ENCODE measurements at places on chromosomes 16 and 17. TPM values are rescaled to one million over a fixed set of nuclear protein-coding genes. Genes with fewer than 3 reads are reported as not detected.

- DNase-seq: no peak
These were observed 29.5 kb upstream of the ZNF469 start for GRCh38 chr16:88353232-88353631.

MRPL38 gene
- 33.5 TPM for total RNA-seq

DNA sequence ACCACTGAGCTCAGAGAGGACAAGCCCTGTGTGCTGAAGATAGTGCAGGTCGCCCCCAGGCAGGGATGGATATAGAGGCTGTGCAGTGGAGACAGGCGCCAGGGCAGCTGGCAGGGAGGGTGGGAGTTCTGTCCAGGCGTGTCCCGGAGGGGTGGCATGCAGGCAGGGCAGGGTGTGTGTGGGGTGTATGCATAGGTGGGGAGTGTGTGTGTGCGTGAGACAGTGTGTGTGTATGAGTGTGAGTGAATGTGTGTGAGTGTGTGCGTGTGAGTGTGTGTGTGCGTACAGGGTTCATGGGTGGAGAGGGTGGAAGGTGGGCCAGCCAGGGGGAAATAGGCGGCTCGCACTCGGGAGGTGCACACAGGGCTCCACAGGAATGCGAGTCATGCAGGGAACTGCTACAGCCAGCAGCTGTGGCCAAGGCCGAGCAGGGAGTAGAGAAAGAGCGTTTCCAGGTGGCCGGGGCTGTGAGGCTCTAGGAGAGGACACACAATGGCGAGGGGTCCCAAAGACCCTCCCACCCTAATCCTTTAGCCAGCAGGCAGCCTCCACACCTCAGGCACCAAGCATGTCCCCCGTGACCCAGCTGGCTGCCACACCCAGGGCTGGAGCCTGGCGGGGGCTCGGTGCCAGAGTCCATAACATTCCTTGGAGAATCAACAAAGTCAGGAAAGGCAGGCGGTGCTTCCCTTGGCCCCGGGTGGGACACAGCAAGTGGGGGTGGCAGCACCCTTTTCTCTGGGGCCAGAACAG, 4.6 kb downstream of the PLCD3 start:
- no peak for DNase-seq

DNA sequence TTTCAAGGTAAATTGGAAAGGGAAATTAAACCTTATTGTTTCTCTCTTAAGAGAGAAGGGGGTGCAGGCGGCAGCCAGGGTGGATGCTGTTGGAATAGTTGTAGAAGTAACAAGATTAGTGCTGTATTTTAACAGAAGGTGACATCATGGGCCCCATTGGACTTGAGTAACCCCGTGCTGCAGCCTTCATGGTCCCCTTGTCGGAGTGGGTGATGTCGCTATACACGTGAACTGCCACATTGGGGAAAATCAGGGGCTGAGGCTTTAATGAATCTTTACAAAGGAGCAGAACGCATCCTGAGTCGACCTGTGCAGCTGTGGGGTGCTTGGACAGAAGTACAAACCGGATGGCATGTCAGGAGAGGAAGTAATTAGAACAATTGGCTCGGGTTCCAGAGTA, 3.2 kb downstream of the SNX11 start:
- DNase-seq: no peak

CAPNS2 gene
- total RNA-seq: not detected

GRCh38 chr17:14304773-14305517, 4.1 kb downstream of the HS3ST3B1 start:
- no peak for DNase-seq

GRCh38 chr16:11391576-11391975, 46.3 kb downstream of the RMI2 start:
- DNase-seq: no peak

- no peak for DNase-seq
These were observed 262.8 kb downstream of the ZFHX3 start for GRCh38 chr16:72785171-72785570.

ENKD1 gene
- total RNA-seq: 26.8 TPM

DNA sequence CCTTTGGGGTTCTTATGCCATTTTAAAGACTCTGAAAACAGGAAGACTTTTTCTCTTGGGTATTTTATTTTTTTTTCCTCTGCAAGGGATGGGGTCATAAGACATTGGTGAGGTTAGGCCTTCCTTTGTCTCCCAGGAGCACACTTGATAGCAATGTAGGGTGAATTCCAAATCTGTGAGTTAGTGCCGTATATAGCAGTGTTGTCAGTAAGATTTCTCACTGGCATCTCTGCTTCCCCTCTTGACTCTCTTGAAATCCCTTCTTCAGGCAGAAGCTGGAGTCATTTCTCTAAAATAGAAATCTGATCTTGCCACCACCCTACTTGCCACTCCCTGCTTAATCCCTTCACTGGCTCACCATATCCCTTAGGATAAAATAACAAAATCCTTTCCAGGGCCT, 529.7 kb downstream of the WWOX start:
- no peak for DNase-seq

CCL7 gene
- total RNA-seq: not detected

B4GALNT2 gene
- not detected for total RNA-seq

ZFP3 gene
- total RNA-seq: 0.72 TPM

GRCh38 chr17:48074322-48075081, 26.3 kb downstream of the NFE2L1 start:
- DNase-seq: peak; percentile 86

CALB2 gene
- not detected for total RNA-seq

GRCh38 chr17:273981-274832, 78.4 kb downstream of the RPH3AL start:
- DNase-seq: no peak

NHERF1 gene
- 24.4 TPM for total RNA-seq

DNA sequence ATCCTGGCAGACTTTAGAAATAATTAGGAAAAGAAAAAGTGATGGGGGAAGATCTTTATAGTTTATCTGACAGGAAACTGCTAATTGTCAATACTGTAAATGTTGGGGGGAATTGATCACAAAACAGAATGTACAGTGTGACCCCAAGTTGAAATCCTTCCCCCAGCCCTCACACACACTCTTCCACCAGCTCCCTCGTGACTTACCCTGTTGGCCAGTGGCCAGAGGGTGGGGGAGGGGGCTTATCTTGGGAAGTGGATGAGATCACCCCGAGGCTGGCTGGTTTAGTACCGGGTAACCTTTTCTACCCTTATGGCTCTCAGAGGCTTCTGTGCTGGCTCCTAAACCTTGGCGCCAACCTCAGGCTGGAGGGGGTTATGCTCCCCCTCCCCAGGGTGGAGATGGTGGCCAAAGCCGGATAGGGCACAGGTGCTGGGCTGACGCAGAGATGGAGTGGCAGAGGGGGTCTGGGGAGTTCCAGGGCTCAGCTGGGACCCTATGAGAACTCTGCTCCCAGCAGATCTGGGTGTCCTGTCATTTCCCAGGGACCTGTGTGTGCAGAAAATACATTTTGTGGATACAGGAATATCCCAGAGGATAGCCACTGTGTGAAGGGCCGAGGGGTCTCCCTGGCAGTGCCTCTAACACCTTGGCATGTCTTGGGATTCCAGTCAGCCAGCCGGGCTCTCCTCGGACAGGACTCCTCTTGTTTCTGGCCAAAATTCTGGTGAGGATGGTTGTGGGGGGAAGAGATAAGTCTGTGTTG, 18.6 kb downstream of the CDH16 start:
- no peak for DNase-seq

BRIP1 gene
- total RNA-seq: 8.5 TPM

DNA sequence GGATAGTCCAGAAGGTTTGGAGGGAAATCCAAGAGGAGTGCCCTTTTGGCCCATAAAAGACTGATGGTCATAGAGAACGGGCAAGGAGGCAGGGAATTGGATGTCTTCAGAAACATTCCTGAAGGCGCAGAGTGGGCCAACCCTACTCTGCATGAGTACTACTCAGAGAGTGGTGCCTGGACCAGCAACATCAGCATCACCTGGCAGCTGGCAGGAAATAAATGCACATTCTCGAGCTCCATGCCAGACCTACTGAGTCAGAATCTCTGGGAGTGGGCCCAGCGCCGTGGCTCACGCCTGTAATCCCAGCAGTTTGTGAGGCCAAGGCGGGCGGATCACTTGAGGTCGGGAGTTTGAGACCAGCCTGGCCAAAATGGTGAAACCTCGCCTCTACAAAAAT, 27.1 kb upstream of the SLC39A11 start:
- no peak for DNase-seq

DNA sequence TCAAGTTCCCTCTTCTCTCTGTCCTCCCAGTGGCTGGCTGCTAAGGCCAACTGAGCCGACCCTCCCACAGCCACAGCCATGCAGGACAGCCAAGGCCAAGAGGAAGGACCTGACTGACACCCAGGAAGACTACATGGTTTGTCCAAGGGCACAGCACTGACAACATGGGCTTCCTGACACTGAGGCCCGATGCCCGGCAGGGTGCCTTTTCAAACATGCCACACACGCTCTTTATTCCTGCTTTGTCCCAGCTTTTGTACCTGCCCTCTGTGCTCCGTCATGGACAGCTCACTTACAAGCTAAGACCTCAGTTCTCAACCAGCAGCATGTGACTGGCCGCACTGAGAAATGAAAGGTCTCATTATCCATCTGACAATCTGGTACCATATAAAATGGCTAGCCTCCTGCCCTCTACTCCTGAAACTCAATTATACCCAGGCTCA, 45.8 kb downstream of the TEX2 start:
- DNase-seq: no peak

DNA sequence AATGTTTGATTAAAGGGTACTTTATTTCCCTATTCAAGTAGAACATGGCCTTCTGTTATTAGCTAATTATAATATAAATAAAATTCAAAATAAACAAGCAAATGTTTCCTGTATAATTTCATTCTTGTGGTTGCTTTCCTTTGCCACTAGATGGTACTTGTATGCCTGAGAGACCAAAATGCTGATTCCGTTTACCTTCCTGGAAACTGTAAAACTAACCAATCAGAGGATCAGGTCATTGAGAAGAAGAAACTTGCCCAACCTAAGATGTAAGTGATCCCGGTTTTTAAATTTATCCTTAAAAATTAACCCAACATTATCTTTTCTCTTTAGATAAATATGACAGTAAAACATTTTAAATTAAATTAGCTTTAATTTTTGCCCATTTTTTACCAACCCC, 8.1 kb upstream of the ABCA5 start:
- DNase-seq: peak; percentile 83

GRCh38 chr16:30096862-30097563, 1.0 kb upstream of the YPEL3 start:
- peak; percentile 55 for DNase-seq

- DNase-seq: no peak
These were observed 8.4 kb downstream of the HSDL1 start for GRCh38 chr16:84136331-84137125.

GRCh38 chr17:72119873-72120641, 763 bp upstream of the SOX9 start:
- DNase-seq: peak; percentile 80

- no peak for DNase-seq
These were observed 5.4 kb upstream of the MMD start for GRCh38 chr17:55426851-55427586.
